ENCODE measurements at places on chromosomes 5 and 9. TPM values are rescaled to one million over a fixed set of nuclear protein-coding genes. Genes with fewer than 3 reads are reported as not detected.

GRCh38 chr5:147223343-147223742 lies 11.5 kb upstream of the STK32A start:
- no peaks in the 10 kb centered on the region for H3K4me1 ChIP-seq
- no peaks in the 10 kb centered on the region for H3K27me3 ChIP-seq
- no peak overlapping the region for H3K27ac ChIP-seq
- no peak for DNase-seq

DNA sequence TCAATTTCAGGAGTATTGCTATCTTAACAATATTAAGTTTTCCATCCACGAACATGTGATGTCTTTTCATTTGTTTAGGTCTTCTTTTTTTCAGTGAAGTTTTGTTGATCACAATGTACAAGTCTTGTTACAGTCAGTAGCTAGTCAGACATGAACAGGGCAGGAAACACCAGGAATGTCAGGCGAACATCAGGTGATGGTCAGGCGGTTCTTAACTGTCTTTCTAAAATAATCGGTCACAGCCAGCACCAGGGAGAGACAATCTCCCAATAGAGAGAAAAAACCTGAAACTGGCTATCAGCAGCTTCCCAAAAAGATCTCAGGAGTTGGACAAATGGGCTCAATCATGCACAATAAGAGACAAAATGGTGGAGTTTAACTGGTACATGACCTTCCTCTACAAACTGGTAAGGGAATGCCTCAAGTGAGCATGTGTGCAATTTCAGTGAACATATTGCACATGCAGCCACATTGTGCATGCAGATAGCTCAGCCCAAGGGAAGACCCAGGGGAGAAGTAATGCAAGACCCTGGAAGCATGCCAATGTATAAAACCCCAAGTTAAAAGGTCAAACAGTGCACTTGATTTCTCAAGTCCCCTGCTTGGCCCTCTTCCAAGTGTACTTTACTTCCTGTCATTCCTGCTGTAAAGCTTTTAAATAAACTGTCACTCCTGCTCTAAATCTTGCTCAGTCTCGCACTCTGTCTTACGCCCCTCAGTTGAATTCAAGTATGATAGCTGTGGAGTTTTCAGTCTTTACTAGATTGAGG lies 176.1 kb upstream of the RASEF start:
- no peaks in the 10 kb centered on the region for H3K27me3 ChIP-seq
- no peaks in the 10 kb centered on the region for H3K4me1 ChIP-seq
- H3K27ac ChIP-seq = no peak overlapping the region
- no peak overlapping the region for H3K4me3 ChIP-seq
- no peaks in the 10 kb centered on the region for H3K36me3 ChIP-seq

DNA sequence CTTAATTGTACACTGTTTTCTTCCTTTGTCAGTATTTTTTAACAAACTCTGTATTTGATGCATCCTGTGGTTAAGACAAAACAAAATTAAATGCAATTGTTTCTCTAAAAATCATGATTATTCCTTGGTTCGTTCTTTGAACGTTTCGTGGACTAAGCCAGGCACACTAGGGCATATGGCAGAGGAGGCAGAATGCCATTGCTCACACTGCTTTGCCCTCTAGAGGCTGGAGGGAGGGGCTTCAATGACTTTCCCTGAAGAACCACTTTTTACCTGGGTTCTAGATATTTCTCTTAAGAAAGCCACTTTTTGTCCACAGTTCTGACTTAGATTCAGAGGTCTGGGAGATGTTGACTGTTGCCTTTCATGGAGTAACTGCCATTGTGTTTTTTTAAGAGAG lies 236.2 kb upstream of the ADAMTSL1 start:
- H3K36me3 ChIP-seq = no peaks in the 10 kb centered on the region
- H3K27ac ChIP-seq = no peak overlapping the region

DNA sequence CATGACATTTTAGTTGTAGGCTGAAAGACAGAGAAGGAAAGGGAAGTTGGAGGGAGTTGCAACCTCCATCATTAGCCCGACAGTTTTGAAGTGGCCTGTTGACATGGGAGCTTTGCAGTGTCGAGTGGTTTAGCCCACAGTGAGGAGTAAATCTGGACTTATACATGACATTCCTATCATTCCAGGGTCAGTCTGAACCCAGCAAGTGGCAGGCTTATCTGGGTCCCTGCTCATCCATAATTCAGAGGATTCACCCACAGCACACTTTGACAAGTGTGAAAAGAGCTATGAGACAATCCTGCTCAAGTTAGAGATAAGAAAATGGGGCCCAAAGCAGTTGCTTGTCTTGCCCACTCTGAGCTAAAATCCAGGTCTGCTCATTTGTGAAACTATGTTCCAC lies 8.4 kb upstream of the TNC start:
- no peaks in the 10 kb centered on the region for H3K4me1 ChIP-seq
- H3K36me3 ChIP-seq = no peaks in the 10 kb centered on the region
- DNase-seq = no peak

The RGS3 gene
- 32.6 TPM for polyA plus RNA-seq

The PCDHGC4 gene
- polyA plus RNA-seq = not detected
